ENCODE measurements at places on chromosomes 6 and 20.

DNA sequence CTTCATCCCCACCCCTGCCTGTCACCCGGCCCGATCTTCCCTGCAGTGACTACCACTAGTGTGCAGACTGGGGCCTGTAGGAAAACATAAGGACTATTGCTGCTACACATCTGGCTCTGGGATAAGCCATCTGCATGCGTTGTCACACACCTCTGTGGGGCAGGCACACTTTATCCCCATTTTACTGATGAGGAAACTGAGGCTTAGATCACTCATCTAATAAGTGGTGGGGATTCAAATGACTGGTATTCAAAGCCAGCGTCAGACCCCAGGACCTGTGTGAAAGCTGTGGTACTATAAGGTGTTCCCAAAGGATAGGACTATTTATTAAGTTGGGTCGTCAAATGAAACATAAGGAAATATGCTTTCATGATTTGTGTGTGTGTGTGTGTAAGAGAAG, 148.9 kb upstream of the RNF24 start:
- DNase-seq, result no peak

GRCh38 chr20:13819885-13820645, 35.2 kb downstream of the NDUFAF5 start:
- no peak for DNase-seq

GRCh38 chr6:18241208-18242038, 22.9 kb downstream of the DEK start:
- no peak for DNase-seq

DNA sequence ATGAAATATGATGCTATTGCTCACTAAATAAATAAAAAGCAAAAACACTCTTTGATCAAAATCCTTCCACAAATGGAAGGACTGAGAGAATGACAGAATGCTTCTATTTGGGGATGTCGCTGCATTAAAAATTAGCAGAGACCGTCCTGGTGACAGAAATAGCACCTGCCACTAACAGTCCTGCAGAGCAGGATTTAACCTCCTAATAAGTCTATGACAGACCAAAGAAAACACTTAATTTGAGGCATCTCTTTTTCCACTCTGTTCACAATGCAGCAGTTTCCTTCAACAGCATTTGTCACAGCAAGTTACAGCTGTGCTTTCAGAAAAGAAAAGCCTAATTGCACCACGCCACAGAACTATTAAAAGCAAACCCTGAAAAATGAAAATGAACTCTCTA, 140.6 kb upstream of the BEND6 start:
- DNase-seq, result no peak

DNA sequence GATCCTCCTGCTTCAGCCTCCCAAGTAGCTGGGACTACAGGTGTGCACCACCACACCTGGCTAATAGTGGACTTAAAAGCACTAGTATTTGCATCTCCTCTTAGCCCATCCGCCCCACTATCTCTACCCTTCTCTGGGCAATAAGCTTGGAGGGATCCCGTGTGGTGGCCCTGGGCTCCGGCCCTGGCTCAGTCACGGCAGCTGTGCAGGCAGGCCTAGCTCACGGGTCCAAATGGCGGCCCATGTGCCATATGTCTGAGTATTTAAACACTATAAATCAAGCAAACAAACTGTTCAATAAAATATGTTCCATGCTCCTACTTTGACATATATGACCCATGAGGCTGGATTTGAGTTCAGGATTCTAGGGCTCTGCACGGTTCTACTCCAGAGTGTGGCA, 118.4 kb downstream of the BANF2 start:
- no peak for DNase-seq

- DNase-seq, result no peak
These were observed 31.8 kb downstream of the SNRNP48 start for GRCh38 chr6:7621761-7622160.

DNA sequence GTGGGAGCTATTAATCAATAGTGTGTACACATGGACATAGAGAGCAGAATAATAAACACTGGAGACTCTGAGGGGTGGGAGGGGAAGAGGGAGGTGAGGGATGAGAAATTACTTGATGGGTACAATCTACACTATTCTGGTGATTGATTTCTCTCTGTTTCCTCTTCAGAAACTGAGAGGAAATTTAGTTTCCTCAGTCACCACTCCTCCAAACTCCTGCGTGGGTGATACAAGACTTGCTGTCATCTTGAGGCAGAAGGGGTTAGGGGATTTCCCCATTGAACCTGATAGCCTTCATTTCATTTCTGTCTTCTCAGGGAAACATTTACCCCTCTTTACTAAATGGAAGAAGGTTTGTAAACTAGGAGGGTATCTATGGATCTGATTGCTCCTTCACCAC, 84.3 kb upstream of the ESR1 start:
- no peak for DNase-seq

- DNase-seq, result no peak
These were observed 10.4 kb downstream of the DEFB129 start for GRCh38 chr20:237489-237888.

DNA sequence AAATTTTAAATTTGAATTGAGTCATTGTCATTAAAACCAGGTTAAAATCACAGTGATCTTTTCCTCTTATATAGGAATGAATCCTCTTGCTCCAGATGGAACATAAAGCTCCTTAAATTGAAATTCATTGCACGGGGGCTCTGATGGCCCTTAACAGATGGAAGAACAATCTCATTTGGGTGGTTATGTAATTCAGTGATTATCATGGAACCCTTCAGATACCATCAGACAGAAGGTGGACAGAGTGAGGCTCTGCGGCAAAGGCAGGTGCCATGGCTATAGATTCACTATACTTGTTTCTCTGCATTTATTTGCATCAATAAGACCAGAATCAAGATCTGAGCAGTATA, 17.8 kb upstream of the RNF182 start:
- no peak for DNase-seq

- no peak for DNase-seq
These were observed 2.8 kb upstream of the MAPK13 start for GRCh38 chr6:36127462-36128016.

DNA sequence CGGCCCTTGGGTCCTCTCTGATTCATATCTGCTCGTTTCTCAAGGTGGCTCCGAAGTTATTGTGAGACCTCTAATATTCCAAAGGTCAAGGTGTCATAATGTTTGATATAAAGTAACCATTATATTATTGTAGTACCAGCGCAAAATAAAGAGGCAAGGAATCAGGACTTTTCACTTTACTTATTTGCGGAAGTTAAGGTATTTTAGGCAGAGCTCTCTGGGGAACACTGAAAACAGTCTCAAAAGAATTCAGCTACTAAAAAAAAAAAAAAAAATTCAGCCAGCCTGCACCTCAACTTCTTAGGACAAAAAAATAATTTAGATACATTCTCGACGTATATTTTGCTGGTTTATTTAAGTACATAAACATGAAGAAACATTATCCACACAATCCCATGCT, 2.4 kb downstream of the OSER1 start:
- DNase-seq, result no peak

DNA sequence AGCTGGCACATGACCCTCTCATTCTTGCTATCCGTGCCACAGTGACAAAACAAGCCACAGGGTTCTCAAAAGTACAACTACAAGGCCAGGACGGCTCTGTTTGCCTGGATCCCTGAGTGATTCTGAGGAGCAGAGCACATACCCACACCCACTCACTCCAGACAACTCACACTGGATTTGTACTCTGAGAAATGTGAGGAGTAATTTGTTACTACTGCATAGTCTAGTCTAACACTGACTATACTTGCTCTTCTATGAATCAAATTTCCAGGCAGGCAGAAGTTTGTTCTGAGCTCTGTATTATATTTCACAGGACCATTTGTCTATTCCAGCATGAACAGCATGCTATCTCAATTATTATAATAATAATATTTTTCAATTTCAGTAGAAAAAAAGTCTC, 26.7 kb upstream of the SPTLC3 start:
- DNase-seq, result no peak

DNA sequence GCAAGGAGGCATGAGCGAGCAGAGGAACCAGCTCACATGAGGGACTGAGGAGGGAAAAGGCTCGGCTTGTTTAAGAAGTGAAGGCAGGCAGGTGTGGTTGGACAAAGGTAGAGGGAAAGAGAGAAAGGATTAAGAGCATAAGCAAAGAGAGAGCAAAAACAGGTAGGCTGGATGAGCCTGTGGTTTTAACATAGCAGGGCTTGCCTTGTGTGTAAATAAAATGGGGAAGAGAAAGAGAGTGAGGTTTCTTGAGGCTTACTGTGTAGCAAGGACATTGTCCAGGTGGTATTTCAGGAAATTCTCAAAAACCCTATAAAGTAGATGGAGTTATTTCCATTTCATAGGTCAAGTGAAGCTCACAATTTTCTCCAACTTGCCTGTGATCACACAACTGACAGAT, 93.9 kb upstream of the HDAC2 start:
- DNase-seq, result no peak
